ENCODE measurements at places on chromosomes 3 and 15.
A peak's percentile ranks its signal among the peaks of the same experiment; 100 is the strongest.

DNA sequence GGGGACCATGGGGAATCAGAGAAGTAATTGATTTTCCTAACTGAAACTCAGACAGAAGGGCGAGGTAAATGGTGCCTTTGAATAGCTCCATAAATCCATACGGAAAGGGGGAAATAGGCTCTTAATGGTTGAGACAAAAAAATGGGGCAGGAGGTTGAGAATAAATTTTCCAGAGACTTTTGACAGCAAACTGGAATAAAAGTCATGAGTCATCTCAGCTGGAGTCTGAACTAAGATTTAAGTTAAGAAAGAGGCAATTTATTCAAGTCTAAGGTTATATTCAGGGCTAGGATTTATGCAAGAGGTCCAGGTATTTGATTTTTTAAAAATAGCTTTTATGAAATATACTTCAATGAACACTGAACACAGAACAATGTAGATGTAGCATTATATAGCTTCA is 238.7 kb upstream of the RORA start:
- DNase-seq, result no peak

- no peak for DNase-seq
Observed at GRCh38 chr3:49627634-49628033, 46.5 kb upstream of the APEH start.

GRCh38 chr3:189121092-189121491 is 50.7 kb upstream of the TPRG1 start:
- no peak for DNase-seq

DNA sequence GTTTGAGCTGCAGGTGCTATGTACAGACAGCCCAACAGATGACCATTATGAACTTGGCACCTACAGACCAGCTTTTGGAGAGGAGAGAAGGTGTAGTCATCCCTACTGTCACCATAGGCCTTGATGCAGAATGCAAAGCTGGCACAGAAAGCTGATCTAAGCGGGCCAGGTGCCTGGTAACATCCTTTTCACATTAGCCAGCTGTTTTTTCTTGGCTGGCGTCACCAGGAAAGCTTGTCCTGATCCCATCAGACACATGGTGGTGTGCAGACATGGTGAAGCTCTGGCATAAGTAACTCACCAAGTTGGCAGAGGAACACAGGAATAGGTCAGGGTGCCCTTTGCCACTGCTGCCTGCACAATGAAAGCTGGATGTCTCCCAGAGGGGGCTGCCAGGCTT is 97.2 kb upstream of the MB21D2 start:
- no peak for DNase-seq

DNA sequence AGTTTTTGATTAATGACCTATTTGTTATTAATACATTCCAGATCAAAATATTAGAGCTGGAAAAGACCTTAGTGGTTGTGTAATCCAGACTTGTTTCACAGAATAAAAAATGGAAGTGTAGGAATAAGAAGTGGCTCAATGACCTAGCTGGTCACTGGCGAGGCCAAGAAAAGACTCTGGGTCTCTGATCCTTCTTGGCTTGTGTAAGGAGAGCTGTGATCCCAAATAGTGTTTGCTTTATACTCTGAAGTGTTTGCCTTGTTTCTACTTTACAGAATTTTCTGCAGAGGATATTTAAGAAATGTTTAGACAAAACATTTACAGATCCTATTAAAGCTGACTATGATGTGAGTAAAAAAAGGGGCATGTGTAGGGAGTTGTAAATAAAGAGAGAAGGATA is 7.1 kb downstream of the C3orf85 start:
- DNase-seq, result no peak

- no peak for DNase-seq
Observed at GRCh38 chr3:140203510-140203909, 268.5 kb downstream of the CLSTN2 start.

GRCh38 chr3:2172561-2173171 is 74.0 kb downstream of the CNTN4 start:
- DNase-seq, result no peak

DNA sequence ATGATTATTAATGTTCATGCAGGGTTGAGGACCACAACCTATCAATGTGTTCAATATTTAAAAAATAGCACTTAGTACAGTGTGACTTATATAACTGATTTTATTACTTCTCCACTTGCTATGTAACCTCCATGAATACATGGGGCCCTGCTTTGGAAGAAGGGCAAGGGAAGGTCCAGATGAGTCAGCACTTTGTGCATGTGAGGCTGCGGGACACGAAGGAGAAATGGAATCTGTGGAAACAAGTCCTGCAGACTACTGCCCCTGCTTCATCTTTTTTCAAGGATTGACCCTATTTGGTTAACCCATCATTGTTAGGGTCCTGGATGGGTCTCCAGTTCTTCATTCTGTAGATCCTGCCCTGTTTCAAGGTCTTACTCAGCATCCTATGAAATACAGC is 1.6 kb downstream of the NXPE3 start:
- DNase-seq, result peak; percentile 72

DNA sequence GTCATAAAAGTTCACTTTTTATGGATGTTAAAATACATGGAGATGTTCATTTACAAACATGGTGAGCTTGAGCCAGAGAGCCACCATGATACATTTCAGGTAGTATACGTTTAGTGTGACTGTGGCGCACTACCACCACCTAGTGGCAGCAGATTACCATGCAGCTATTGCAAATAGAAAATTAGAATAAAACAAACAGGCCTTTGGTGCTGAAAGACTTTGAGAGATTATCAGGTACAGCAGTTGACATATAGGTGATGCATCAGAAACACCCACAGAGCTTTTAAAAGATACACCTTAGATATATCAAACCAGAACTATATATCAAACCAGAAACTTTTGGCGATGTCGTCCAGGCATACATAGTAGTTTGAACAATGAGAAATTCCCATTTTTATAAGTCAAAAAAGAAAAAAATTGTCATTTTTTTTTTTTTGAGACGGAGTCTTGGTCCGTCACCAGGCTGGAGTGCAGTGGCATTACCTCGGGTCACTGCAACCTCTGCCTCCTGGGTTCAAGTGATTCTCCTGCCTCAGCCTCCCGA is 42.0 kb upstream of the ICE2 start:
- peak; percentile 39 for DNase-seq

GRCh38 chr3:139430493-139430892 is 41.0 kb upstream of the COPB2 start:
- DNase-seq, result no peak
